ENCODE measurements at places on chromosomes 11 and 22.

- peak; percentile 68 for DNase-seq
These were observed 2.6 kb upstream of the HPX start for GRCh38 chr11:6443269-6444003.

- no peak for DNase-seq
These were observed 30.4 kb upstream of the TMEM86A start for GRCh38 chr11:18668131-18668530.

- DNase-seq = peak; percentile 56
These were observed 63.3 kb downstream of the SYT9 start for GRCh38 chr11:7314811-7315604.

DNA sequence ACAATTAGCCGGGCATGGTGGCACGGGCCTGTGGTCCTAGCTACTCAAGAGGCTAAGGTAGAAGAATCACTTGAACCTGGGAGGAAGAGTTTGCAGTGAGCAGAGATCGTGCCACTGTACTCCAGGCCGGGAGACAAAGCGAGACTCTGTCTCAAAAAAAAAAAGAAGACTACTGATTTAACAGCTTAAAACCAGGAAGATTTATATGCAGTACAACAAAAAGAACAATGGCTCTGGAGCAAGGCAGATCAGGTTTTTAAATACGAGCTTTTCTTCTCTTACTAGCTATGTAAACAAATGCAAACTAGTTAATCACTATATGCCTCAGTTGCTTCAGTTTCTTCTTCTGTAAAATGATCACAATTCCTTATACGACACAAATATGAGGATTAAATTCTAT, 6.9 kb downstream of the FAM168A start:
- DNase-seq = no peak

- DNase-seq = no peak
These were observed 62.8 kb downstream of the DDX10 start for GRCh38 chr11:108727665-108728064.

DNA sequence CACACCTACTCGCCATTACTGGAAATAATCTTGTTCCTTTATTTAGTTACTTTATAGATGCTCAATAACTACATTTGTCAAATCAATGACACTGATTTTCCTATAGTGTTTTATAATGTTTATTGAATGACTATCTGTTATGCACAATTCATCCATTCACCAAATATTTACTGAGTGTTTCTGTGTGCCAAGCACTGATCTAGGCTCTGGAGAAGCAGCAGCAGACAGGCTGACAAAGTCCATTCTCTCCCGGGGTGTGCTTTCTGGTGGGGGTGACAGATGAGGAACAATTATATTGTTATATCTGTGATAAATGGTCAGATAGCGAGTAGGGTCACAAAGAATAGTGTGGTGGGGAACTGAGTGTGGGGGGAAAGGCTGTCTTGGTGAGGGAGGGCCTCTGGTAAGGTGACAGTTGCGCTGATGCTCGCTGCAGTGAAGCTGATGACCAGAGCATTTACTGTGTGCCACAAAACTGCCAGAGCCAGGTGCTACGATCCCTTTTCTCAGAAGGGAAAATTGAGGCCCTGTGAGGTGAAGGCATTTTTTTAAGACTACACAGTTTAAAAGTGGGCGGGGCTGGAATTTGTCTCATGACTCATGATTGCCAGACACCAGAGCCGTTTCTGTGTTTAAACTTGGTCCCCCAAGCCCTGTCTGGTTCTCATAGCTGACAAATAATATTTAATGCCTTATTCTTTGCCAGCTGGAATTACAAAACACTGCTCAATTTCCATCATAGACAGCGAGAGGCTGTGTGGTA, 10.2 kb downstream of the PACS1 start:
- no peak for DNase-seq

GRCh38 chr11:2891326-2892214, 6.0 kb upstream of the CDKN1C start:
- no peak for DNase-seq

DNA sequence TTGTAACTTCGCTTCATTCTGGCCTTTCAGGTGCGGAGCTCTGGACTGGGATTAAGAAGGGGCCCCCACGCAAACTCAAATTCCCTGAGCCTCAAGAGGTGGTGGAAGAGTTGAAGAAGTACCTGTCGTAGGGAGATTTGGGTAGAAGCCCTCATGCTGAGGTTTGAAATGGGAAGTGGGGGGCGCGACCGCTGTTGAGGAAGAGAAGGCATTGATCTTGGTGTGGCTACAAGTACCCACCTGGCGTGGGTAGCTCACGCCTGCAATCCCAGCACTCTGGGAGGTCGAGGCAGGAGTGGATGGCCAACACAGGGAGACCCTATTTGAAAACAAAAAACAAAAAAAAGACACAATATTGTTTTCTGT, 779 bp downstream of the SELENOH start:
- DNase-seq = no peak

GRCh38 chr11:75032550-75032935, 43.8 kb downstream of the NEU3 start:
- no peak for DNase-seq

- DNase-seq = no peak
These were observed 3.1 kb downstream of the HYLS1 start for GRCh38 chr11:125890447-125891100.

- DNase-seq = peak; percentile 88
These were observed 17.3 kb downstream of the TRMU start for GRCh38 chr22:46352691-46353386.

DNA sequence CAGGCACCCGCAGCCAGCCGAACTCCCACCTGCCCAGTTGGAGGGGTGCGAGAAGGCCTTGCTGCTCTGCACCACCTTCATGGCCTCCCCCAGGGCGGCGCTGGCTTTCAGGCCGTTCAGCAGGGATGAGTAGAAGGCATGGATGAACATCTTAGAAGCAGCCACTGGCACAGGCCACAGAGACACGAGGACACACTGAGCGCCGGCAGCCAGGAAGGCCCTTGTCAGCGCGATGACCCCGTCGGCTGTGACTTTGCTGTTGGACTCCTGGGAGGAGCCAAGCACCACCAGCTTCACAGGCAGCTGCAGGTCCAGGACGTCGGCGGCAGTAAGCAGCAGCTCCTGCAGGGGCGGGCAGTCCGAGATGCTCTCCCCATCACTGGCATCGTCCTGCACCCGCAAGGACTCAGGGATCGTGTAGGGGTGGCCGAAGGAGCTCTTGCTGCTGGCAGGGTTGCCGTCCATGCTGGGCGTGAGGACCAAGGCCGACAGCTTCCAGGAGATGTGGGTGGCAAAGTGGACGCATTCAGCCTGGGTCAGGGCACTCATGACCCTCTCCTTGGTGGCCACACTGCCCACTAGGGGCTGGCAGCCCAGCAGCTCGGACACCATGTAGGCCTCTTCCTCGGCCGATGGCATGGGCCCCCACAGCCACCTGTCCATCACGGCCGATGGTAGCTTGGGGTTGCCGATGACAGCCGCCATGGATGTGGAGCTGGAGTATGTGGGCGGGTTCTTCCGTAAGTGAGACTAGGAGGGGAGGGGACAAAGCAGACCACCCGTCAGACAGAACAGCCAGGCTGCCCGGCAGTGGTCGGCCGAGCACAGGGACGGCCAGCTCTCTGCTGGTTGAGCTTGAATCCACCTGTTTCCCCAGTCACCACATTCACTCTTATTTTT, 79.7 kb upstream of the PITPNB start:
- no peak for DNase-seq

DNA sequence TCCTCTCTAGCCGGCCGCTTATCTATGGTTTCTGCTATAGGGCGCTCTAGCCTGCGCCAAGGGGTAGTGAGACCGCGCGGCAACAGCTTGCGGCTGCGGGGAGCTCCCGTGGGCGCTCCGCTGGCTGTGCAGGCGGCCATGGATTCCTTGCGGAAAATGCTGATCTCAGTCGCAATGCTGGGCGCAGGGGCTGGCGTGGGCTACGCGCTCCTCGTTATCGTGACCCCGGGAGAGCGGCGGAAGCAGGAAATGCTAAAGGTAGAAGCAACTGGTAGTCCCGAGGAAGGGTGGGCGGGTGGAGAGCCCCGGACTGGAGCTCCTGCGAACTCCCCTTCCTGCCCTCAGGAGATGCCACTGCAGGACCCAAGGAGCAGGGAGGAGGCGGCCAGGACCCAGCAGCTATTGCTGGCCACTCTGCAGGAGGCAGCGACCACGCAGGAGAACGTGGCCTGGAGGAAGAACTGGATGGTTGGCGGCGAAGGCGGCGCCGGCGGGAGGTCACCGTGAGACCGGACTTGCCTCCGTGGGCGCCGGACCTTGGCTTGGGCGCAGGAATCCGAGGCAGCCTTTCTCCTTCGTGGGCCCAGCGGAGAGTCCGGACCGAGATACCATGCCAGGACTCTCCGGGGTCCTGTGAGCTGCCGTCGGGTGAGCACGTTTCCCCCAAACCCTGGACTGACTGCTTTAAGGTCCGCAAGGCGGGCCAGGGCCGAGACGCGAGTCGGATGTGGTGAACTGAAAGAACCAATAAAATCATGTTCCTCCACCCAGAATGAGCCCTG, at the start of the genes LBHD1 and UQCC3:
TSS of gene LBHD1 (minus strand) at position 660 of the 782 bp plus-strand sequence. CDS start 2,236 bp downstream, outside the sequence.
TSS of gene UQCC3 (plus strand) at position 66 of the 782 bp plus-strand sequence. CDS start at position 139, 73 bp downstream.
- DNase-seq = peak; percentile 95

DNA sequence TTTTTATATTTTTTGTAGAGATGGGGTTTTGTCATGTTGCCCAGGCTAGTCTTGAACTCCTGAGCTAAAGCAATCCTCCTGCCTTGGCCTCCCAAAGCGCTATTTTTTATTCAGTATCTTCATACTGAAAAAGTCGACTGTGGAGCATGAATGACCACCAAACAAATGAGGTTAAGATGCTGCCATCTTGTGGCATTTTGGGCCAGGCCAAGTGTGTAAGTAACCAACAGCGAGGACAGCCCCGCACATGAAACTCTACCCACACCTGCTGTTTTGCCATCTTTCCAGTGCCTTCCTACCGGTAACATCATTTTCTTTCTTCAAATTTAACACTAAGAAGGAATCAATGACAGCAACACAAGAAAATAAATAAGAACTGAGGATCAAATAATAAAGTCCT, 32.2 kb upstream of the AQP11 start:
- peak; percentile 62 for DNase-seq

All from cerebellar cortex (tissue), 1 donor.